Stimulated activated CD8-positive, alpha-beta memory T cell treated with anti-CD3 and anti-CD28 coated beads, Interleukin-7, amount 100 ng/mL, for 1 hour (primary cell): ENCODE measurements at places on chromosomes 5 and 9.

- DNase-seq: no peak
These were observed 93.0 kb upstream of the NIPAL4 start for GRCh38 chr5:157366741-157367674.

DNA sequence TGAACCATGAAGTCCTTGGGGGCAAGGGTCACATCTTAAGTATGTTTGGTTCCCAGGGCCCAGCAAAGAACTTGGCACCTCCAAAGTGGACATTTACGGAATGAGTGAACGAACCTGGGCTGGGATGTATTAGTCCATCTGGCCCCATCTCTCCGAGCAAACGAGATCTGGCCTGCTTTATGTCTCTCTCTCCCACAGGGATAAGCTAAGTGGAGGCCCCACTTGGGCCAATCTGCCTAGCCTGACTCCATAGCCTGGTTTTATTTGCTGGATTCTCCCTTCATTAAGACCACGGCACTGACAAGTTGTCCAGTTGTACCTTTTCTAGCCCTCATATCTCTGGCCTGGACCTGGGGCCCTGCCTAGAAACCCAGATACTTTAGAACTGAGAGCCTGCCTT, 2.1 kb downstream of the TTLL11 start:
- no peak for DNase-seq

DNA sequence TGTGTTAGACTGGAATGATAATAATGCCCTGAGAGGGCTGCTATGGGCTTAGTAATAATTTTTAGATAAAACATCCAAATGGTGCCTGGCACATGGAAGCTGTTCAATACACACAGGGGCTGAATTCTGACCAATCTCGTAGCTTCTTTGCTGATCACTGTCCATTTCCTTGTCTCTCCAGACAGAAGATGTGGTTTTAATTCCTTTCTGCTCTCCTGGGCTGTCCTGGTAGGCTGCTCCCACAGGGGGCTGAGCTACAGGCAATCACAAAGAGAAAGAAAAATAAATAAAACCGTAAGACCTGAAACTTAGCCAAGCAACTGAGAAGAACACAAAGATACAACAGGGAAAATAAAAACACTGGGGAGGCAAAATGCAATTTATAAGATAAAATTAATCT, 136.5 kb downstream of the CDK5RAP2 start:
- DNase-seq: no peak

DNA sequence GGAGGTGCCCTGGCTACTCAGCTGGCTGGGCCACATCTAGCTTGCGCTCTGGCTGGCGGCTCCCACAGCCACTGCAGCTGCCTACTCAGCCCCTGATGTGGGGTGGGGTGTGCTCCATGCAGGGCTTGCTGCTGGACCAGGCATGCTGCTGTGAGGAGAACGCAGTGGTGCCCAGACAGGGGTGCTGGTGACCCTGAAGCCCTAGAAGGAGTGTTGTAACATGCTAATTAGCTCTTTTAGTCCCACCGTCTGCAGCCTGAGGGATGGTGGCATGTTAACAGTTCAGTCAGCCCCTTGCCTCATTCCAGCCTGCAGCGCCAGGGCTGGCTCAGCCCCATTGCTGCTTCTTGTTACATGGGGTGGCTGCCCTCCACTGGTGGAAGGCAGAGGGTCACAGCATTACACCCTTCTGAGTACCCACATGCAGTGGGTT, 642.3 kb downstream of the DMRTA1 start:
- no peak for DNase-seq

DNA sequence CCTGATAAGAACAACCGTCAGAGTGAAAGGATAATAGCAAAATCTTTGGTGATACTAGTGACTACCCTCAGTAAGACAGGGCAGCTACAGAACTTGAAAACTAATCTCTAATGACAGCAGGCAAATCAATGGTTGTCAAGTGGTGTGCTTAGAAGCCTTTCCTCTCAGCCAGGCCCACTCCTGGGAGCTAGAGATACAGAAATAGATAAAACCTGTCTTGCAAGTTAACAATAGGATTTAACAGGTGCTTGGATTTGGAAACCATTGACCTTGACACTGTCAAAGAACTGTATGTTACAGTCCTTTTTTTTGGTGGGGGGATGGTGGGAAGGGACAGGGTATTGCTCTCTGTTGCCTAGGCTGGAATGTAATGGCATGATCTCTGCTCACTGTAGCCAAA, 118.6 kb downstream of the BASP1 start:
- no peak for DNase-seq

DNA sequence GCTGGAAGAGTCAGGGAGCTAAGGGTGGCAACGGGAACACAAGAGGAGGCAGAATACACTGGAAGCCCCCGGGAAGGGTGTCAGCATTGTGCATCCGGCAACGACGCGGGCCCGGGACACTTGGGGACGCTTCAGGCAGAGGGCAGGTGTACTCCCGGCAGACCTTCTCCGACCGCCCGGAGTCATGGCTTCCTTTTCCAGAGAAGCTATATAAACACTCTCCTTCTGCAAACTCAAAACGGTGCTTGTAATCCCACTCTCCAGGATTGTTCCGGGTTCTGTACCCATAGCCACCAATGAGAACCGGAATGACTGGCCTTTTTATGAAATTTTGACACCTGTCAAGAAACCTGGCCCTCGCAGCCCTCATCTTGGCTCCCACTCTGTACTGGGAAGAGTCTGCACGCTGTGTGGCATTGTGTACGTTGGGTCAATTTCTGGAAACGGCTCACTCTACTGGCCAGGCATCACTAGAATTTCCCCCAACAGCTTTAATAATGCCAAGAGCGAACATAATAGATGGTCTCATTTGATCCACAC, 462 bp upstream of the MCC start:
- no peak for DNase-seq

DNA sequence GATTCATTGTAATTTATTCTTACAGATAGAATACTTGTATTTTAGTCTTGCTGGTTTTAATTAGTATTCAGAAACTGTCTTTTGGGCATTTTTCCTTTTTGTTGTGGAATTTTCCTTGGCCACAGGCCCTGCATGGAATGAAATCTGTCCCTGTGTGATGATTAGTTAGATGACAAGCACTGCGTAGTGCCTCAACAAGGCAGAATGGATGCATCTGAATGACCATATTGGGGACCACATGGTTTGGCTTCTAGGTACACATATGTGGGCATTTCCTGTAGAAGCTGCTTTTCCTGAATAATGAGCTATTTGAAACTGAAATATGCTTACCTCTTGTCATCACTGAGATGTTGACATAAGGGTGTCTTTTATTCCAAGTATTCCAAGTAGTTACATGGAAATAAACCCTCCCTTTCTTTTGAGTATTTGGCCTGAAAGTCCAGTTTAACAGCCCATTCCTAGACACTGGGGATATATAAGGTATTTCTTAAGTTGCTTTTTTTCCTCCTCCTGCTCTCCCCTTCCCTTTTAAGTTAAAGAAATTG, 147.3 kb downstream of the YTHDC2 start:
- no peak for DNase-seq

DNA sequence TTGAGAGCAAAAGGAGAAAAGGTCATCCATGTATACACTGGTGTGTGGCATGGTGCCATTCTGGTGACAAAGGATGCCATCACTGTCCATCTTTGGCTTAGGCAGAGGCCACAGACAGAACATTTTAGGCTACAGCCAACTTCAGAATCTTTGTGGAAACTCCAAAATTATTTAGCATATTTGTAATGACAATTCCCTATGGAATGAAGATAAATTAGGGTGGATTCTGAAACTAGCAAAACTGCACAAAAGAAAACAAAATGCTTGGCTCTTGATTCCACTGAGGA, 92.5 kb downstream of the FBXW11 start:
- DNase-seq: no peak

- DNase-seq: no peak
These were observed 14.6 kb upstream of the AQP7 start for GRCh38 chr9:33416996-33417395.

- DNase-seq: no peak
These were observed 47.8 kb upstream of the IER5L start for GRCh38 chr9:129225815-129226214.

GRCh38 chr9:18456624-18457237, 17.2 kb upstream of the ADAMTSL1 start:
- DNase-seq: no peak

GRCh38 chr5:178644826-178645545, 18.1 kb upstream of the CLK4 start:
- DNase-seq: no peak

GRCh38 chr9:134984372-134985265, 66.9 kb upstream of the FCN1 start:
- no peak for DNase-seq

GRCh38 chr9:21443849-21444625, 3.8 kb downstream of the IFNA1 start:
- no peak for DNase-seq

- DNase-seq: no peak
These were observed 24.9 kb upstream of the CSNK1G3 start for GRCh38 chr5:123486951-123487655.

GRCh38 chr9:137456061-137456863, 2.9 kb downstream of the NSMF start:
- DNase-seq: no peak

DNA sequence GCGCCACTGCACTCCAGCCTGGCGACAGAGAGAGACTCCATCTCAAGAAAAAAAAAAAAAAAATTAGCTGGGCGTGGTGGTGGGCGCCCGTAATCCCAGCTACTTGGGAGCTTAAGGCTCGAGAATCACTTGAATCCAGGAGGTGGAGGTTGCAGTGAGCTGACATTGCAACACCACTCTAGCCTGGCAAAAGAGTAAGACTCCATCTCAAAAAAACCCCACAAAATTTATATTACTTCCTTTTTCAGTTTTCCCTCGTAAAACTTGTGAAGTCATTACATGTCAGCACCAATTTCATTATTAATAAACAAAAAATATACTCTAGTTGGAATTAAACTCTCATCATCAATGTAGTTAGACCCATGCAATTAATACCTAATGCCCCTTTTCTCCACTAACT, 43.9 kb downstream of the SHLD3 start:
- no peak for DNase-seq

DNA sequence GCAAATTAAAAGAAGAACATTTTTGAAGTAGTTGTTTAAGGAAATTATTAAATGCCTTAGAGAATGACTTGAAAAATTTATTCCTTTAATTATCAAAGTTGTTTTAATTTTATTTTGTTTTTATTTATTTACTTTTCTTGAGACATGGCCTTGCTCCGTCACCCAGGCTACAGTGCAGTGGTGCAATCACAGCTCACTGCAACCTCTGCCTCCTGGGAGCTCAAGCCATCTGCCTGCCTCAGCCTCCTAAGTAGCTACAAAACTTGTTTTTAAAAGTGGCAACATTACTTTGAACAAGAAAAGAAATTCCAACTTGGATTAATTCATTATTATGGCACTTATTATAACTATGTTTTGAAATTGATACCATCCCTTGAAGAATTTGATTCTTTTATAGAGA, 29.0 kb downstream of the CDO1 start:
- no peak for DNase-seq

DNA sequence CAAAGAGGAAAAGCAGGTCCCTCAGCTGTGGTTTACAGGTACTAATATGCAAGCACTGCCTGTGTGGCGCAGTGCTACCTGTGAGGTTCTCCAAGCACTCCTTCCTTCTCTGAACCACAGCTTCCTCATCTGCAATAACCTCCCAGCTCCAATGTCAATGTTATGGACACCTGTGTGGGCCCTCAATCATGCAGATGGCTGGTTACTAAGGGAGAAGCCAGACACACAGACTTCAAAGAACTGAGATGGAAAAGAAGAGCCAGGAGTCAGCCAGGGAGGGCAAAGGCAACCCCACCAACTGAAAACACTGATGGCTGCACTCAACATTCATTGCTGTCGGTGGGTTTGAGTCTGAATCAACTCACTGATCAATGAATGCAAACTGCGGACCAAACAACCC, 77.7 kb downstream of the NR6A1 start:
- no peak for DNase-seq
